ENCODE measurements at places on chromosomes 16 and 17. TPM values are rescaled to one million over a fixed set of nuclear protein-coding genes. Genes with fewer than 3 reads are reported as not detected.

DNA sequence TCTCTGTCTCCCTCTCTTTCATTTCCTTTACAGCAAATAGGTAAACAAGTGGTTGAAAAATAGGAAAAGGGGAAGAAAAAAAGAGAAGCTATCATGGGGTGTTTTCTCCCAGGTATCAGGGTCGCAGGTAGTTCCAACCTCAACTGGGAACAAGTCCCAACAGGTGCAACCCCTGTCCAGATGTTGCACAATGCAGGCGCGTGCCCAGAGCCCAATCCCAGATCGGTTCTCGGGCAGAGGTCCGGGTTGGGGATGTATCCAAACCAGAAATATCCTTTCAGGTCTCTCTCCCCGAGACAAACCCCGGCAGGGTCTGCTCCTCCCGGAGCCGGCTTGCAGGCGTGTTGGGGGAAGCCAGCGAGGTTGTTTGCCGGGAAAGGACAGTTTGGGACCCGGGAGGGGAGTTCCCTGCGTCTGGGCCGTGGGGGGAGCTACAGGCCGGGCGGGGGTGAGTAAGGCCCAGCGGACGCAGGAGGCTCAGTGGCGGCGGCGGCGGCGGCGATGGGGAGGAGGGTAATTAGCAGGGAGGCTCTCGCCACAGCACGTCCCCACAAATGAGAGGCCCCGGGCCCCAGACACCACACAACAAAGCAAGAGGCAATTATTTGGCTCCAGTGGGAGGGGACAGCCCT is 21.2 kb upstream of the SP6 start:
- no peak for DNase-seq

CX3CL1 gene
- 46.4 TPM for total RNA-seq

GRCh38 chr17:43779145-43780125 is 658 bp upstream of the DUSP3 start:
- DNase-seq: no peak

GRCh38 chr17:55318715-55319487 is 54.1 kb downstream of the HLF start:
- peak; percentile 15 for DNase-seq

NHLRC4 gene
- total RNA-seq: 3.3 TPM

GRCh38 chr17:62704381-62704971 is 77.0 kb downstream of the MRC2 start:
- DNase-seq: peak; percentile 81

TPSD1 gene
- total RNA-seq: 7.9 TPM

TMEM101 gene
- total RNA-seq: 31.2 TPM

GRCh38 chr17:6753546-6753945 is 2.3 kb upstream of the XAF1 start:
- DNase-seq: no peak

DNA sequence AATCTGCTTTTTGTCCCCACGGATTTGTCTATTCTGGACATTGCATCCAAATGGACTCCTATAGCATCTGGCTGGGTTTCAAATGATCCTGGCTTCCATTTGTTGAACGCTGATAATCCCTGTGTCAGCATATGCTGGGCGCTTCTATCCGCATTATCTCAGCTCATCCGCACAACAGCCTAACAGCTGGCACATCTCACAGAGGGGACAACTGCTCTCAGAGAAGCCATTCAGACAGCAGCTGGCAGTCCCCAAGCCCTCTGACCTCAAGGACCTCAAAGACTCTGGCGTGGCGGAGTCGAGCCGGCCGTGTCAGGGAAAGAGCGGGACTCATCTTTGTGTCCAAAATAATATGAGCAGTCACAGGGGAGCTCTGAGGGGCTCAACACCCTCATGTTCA is 82.3 kb downstream of the NT5M start:
- DNase-seq: peak; percentile 50

GRCh38 chr17:49862781-49863331 is 15.0 kb upstream of the TAC4 start:
- DNase-seq: no peak

RMI2 gene
- total RNA-seq: 4.6 TPM

DNA sequence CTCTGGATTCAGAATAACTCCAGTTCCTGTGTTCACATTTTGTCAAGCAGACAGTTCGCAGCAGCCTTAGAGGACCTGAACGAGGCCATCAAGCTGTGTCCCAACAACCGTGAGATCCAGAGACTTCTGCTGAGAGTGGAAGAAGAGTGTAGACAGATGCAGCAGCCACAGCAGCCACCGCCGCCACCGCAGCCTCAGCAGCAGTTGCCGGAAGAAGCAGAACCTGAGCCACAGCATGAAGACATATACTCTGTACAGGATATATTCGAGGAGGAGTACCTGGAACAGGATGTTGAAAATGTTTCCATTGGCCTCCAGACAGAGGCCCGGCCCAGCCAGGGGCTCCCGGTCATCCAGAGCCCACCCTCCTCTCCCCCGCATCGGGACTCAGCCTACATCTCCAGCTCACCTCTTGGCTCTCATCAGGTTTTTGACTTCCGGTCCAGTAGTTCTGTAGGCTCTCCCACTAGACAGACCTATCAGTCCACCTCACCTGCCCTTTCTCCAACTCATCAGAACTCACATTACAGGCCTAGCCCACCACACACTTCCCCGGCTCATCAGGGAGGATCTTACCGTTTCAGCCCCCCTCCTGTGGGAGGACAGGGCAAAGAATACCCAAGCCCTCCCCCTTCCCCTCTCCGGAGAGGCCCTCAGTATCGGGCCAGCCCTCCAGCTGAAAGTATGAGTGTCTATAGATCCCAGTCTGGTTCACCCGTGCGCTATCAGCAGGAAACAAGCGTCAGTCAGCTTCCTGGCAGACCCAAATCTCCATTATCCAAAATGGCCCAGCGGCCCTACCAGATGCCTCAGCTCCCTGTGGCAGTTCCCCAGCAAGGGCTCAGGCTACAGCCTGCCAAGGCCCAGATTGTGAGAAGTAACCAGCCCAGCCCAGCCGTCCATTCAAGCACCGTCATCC is 25.9 kb downstream of the CYB561 start:
- DNase-seq: no peak

DNA sequence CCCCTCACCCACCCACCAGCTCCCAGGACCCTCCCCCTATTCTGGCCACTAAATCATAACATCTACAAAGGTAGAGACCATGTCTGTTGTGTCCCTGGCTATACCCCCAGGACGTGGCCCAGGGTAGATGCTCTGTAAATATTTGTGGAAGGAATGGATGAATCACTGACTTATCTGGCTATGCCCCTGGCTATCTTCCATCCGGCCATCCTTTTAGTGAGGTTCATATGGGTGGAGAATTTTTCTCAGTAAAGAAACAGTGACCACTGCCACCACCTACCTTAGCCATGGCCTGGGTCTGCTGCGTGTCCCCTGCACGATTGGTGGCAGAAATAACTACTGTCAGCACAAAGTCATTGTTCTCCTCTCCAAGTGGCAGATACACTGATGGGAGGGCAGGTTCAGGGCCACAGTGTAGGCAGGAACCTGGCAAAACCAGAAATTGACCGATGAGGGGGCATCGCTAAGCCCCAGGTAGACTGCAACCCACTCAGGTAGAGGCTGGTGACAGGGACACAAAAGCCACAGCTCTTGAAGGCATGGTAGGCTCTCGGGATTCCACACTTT is 63.1 kb upstream of the BCO1 start:
- DNase-seq: no peak

DNA sequence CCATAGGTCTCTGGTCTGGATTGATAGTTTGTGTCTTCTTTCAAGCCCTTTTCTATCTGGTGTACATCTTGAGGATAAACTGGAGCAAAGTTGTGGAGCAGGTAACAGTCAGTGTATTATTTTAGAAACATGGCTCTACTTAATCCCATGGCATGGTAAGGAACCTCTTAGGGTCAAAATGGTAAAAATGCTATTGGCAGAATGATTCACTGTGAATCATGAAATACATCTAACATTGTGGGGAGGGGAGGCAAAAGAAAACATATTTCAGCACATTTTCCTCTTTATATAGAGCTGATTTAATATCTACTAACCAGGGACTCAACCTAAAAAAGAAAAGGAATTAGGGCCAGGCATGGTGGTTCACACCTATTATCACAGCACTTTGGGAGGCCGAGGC is 17.9 kb upstream of the ALDH3A2 start:
- no peak for DNase-seq

DNA sequence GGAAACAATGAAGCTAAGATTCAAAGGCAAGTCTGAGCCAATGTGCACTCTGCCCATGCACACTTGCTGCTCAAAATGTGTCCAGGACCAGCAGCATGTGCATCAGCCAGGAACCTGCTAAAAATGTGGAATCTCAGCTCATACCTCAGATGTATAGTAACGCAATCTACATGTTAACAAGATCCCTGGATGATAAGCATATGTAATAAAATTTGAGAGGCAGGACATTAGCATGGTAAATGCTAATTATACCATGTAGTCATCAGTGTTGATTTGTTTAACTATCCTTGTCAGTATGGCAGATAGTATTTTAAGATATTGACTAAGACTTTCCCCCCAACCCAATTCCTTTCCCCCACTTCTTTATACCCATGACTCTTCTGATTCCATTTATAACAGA is 379.6 kb downstream of the TOX3 start:
- DNase-seq: no peak

GRCh38 chr16:89383095-89384003 is 107.0 kb downstream of the ANKRD11 start:
- no peak for DNase-seq

DNA sequence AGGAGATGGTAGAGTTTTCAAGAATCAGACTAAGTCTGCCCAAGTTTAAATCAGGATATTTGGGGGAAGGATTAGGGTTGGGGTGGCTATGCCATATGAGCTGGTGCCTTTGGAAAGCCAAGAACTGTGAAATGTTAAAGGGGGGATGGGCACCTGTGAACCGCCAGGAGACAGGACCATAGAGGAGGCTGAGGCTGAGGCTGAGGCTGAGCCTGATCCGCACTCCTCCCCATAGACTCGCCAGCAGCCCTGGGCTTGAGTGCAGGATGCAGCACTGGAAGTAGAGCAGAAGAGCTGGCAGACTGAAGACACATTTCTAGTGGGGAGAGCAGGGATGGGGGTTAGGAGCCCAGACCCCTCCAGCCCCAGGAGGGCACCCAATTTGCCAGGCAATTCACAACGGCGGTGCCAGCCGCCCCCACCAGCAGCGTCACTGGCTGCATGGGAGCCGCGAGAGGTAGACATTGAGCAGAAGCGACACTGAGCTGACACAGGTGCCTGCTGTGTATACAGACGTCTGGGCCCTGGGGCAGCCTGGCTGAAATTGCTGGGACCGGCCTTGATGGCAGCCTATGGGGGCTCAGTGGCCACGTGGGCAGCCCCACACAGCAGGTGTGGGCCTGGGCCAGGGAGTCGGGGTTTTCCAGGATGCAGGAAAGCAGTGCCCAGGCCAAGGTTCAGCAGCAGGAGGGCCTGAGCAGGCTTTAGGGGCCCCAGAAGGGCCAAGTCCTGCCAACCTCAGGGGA is 9.2 kb downstream of the PIMREG start:
- DNase-seq: no peak

DNA sequence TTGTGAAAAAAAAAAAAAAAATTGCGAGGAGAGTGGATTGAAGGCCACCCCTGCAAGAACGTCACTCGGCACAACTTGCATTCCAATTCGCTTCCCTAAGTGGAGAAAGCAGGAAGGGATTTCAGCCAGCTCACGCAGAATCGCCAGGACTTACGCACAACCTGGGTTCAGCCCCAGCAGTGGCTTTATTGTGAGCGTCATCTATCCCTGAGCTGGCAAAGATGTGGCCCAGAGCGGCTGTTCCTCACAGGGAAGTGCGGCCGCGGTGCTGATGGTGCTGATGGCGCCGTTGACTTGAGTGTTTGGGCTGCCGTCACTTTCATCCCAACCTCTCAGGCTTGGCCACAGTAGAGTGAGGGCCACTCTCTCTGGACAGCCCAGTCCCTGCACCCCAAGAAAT is 197.6 kb downstream of the NTN1 start:
- DNase-seq: no peak

GRCh38 chr17:48769009-48769675 is 40.6 kb upstream of the HOXB13 start:
- peak; percentile 42 for DNase-seq

DNA sequence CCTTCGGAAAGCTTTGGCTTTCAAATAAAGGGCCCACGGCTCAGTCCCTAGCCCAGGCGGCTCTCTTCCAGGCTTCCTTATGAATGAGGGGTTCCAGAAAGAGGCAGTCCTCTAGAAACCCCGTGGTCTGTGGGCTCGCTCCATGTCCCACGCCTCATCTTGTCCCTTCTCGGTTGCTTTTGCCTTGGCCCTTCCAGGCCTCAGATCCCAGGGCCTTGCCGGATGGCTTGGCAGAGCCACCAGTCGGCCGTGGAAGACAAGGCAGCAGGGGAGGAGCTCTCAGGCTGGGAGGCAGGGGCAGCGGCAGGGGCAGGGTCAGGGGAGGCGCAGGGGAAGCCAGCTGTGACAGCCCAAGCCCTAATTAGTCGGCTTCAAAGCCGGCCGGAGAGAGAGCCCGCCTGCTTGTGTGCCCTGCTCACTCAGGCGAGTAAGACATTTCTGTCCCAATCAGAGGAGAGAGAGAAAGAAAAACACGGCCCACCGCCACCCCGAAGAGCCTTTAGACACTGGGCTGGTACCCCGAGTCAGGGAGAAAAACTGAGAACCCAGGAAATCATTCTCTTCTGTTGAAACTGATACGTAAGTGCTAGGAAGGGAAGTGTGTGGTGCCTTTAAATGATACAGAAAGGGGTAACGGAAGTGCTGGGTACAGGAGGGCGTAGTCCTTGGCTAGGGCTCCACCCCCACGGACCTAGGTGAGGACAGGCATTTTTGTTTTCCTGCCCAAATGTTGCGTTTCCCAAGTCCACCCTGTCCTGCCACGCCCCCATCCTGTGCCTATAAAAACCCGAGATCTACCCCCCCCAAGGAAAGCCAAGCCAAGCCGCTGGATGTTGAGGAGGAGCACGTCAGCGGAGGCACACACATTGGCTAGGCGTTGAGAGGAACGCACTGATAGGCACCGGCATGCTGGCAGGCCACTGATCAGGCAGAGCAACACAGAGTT is 27.8 kb upstream of the MEIOC start:
- peak; percentile 97 for DNase-seq

DNA sequence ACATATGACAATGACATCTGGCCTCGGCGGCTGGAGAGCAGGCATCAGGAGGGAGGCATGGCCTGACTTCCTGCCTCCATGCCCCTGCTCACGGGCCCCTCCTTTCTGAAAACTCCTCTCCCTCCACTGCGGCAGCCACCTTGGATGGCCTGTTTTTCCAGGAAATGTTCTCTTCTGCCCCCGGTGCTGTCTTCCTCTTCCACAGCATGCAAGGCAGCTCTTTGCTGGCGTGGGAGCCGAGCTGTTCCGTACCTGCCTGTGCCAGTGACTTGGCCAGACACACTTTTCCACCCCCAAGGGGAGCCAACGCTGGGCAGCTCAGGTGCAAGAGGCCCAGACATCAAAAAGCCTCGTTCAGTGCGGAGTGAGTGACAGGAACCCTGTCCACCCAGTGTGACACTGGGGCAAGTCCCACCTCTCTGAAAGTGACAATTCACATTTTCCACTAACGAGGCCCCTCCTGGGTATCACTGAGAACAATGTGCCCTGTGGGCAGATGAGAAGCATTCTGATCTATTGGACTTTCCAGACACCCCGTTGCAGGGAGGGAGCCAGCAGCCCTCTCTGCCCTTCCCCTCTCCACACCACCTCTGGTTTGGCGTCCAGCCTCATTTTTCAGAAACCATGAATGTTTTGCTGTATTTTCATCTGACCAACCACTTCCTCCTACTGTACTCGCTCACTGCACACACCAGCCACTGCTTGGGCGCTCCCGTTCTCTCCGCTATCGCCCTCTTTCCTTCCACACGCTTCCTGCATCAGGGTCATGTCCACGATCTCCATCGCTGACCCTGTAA is 31.2 kb downstream of the NSMCE1 start:
- peak; percentile 50 for DNase-seq
